ENCODE measurements at places on chromosomes 7 and 10.
A peak's percentile ranks its signal among the peaks of the same experiment; 100 is the strongest.

GRCh38 chr10:78544423-78545090 is 510.9 kb downstream of the RPS24 start:
- DNase-seq: no peak

DNA sequence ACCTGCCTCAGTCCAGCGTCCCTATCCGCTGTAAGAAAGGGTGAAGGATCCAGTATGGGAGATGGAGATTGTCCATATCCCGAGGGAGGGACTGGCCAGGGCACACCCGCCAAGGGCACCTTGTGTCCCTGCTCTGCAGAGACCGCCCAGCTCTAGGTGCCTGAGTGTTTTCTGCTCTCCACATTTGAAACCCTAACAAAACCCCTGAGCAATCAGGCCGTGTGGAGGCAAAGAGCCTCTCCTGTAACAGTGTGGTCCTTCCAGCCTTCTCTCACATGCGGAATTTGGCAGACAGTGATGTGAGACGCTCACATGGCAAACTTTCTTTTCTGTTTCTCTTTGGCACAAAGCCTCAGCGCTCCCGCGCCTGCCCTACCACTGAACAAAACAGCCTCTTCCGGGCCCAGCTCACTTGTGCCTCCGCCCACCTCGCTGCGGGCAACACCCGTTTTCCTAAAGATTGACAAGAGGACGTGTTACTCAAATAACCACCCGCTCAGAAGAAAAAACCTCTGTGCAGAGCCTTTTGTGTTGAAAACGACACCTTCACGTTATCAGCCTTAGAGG is 514.8 kb downstream of the DNAJB6 start:
- DNase-seq: no peak

DNA sequence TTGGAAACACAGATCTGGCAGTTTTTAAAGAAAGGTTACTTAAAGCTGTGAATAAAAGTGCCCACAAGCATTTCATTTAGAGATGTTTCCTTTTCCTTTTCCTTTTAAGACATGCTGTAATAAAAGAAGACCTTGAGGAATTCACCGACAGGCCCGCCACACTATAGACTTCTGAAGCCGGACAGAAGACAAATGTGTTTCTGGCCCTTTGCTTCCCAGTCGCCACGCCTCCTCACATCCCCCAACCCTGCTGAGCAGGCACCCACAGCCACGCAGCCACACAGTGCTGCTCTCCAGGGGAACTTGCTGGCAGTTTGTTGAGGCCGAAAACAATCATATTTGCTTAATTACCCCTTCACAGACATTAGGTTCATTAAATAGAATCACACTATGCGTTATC is 83.4 kb downstream of the SLC25A13 start:
- DNase-seq: no peak

- DNase-seq: no peak
Observed at GRCh38 chr10:6530211-6530840, 49.8 kb downstream of the PRKCQ start.

DNA sequence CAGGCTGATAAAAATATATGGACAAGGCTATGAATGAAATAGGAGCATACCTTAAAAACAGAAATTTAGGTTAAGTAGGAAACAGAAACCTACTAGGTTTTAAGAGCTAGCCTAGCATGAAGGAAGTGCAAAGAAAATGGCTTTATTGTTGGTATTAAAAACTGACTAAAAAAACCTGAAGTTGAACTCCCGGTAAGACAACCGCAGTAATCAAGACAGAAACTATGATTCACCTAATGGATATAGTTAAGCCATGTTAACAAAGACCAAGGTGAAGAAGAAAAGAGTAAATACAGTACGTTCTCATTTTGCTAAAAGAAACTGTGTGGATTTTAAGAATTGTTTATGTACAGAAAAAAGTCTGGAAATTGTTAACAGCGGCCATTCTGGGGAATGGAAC is 2.5 kb downstream of the RTKN2 start:
- DNase-seq: no peak

DNA sequence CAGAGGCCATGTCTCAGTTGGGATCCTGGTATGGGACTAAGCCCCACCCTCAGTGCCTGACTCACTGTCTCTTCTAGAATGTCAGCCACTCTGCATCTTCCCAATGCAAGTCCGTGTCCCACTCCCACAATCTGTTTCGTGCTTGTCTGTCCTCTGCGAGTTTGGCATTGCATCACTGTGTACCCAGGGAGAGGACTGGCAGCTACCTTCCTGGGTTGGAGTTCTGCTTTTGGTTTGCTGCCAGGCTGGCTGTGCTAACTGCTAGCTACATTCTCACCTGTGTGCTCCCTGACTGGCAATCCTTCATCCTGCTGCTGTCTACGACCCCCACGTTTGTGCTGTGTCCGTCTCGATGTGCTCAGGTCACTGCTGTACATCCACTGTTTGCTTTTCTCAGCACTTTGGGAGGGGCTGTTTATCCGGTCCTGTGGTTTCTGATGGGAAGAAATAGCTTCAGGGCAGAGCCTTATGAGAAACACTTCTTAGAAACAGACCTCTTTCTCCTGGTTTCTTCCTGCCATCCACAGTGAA is 56.0 kb upstream of the GLI3 start:
- DNase-seq: peak; percentile 85

GRCh38 chr7:28573059-28573553 is 160.8 kb downstream of the CREB5 start:
- no peak for DNase-seq

DNA sequence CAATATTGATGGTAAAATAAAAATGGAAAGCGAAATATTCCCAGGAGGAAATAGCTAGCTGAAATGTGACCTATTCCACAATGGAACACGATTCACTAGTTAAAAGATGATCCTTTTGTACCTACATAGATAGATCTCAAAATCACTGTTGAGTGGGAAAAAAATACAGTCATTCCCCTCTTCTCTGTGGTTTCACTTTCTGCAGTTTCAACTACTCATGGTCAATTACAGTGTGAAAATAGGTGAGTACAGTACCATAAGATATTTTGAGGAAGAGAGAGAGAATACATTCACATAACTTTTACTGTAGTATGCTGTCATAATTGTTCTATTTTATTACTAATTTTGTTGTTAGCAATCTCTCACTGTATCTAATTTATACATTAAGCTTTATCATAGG is 56.0 kb upstream of the COL13A1 start:
- no peak for DNase-seq

DNA sequence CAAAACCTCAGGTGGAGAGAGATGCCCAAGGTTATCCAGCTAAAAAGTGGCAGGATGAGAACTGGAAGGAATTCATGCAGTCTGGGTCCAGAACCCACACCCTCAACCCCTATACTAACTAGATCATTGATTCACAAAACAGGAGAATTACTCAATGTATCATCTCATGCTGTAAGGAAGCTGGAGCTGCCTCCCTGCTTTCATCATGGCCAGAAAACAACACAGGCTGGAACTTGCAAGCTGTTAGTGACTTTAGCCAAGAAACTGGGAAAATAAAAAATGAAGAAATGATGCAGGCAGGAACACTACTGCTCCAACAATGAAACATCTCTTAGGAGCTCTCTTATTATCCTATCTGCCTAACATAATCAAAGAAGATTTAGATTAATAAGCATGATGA is 619.8 kb upstream of the CELF2 start:
- DNase-seq: no peak

- DNase-seq: no peak
Observed at GRCh38 chr10:47020471-47020870, 109.2 kb downstream of the PTPN20 start.

Data from RWPE2 (cell line).